ENCODE measurements at places on chromosomes 6 and 20. TPM values are rescaled to one million over a fixed set of nuclear protein-coding genes. Genes with fewer than 3 reads are reported as not detected.
A peak's percentile ranks its signal among the peaks of the same experiment; 100 is the strongest.

GJA10 gene
- not detected for total RNA-seq

- ATAC-seq: peak; percentile 34
Measured at GRCh38 chr6:131949909-131950766, 1.0 kb downstream of the CCN2 start.

DNA sequence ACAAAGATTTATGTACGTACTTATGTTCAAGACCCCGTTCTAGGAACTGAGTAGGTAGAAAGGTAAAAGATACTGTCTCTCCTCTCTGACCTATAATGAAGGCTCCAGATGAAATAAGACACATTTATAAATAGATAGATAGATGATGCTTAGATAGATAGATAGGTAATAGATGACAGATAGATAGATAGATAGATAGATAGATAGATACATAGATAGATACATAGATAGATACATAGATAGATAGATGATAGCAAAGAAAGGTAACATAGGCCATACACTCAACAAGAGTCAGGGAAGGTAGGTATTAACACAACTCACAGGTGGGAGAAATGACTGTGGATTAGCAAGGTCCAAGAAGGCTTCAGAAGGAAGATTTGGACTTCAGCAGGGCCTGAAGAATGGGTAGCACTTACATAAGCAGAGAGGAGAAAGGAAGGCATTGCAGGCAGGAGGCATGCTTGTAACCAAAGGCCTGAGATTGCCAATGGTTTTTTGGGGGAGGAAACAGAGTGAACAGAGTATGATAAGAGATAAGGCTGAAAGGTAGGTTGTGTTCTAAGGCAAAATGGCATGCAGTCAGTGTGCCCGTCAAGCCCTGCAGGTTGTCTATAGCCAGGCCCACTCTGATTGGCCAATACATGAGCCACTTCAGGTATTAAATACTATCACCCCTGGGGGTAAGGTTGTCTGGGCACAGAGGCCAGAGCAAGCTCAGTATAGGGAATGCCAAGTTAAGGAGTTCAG, 7.7 kb upstream of the MYB start:
- no peak for ATAC-seq

- no peak for ATAC-seq
Measured at GRCh38 chr6:161389756-161390155, 115.9 kb upstream of the AGPAT4 start.

DNA sequence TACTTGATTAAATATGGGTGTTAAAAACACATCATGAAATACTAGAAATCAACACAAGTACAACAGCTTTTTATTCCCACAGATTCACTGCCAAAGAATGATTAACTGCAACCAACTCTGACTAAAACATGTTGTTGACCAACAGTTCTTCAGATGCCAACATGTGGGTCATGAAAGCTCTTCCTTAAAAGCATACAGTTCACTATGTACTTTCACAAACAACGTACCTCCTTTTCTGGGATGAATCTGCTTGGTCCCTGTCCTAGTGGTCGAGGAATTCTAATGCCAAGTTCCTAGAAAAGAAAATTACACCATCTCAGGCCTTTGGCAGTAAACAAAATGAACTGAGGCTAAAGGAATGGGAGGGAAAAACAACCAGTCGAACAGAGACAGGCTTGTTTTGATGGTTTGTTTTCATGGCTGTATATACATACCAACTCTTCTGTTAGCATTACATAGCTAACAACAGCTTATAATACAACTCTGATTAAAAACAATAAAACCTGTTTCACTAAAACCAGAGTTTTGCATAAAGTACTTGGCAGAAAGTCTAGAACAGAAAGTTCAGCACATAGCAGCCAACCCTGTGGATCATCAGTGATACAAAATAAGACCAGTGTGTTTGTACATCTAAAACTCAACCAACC, 92.5 kb downstream of the SESN1 start:
- ATAC-seq: peak; percentile 94

DNA sequence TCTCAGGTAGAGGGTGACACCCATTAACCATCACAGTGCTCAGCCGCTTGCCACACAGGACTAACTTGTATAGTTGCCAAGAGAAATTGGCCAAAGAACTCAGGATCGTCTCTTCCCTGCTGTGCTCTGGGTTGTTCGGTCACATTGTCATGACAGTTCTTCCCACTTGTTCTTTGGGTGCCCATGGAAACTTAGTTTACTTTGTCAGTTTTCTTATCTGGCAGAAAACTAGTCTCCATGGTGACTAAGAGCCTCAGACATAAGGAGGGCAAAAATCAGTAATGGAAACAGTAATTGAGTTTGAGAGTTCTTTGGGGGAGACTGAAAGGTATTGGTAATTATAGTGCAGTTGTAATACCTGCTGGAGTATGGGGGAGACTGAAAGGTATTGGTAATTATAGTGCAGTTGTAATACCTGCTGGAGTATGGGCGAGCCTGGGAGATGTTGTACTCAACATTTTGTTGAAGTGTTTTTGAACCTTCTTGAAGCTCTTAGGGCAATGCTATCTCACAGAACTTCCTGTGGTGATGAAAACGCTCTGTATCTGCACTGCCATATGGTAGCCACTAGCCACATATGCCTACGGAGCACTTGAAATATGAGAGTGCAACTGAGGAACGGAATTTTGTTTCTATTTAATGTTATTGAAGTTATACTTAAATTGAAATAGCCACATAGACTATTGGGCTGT, 95.2 kb upstream of the HDGFL1 start:
- ATAC-seq: no peak

GRCh38 chr6:7467007-7467897, 74.2 kb upstream of the DSP start:
- no peak for ATAC-seq
